ENCODE measurements at places on chromosomes 5 and 9. TPM values are rescaled to one million over a fixed set of nuclear protein-coding genes. Genes with fewer than 3 reads are reported as not detected.

- DNase-seq = no peak
Observed at GRCh38 chr9:123686829-123687192, 243.1 kb downstream of the DENND1A start.

DNA sequence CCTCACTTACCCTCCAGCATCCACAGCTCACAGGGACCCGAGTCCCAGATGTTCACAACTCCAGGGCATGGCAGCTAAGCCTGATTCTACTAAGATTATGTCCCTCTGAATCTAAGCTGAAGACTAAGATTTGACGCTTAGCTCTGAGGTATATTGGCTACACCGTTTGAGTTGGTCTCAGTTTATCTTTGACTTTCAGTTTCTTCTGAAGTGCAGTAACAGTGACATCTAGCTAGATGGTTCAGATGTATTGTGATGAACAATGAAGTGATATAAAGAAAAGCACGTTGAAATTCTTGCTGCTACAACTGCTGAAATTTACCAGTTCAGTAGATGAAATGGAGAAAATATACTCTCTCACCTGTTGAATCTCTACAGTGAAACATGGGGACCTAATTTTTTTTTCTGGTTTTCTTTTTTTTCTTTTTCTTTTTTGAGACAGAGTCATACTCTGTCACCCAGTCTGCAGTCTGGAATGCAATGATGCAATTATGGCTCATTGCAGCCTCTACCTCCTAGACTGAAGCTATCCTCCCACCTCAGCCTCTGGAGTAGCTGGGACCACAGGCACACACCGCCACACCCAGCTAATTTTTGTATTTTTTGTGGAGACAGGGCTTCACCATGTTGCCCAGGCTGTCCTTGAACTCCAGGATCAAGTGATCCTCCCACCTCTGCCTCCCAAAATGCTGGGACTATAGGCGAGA is 15.7 kb downstream of the RFK start:
- no peak for DNase-seq

GRCh38 chr5:170849374-170849773 is 12.4 kb upstream of the RANBP17 start:
- no peak for DNase-seq

DNA sequence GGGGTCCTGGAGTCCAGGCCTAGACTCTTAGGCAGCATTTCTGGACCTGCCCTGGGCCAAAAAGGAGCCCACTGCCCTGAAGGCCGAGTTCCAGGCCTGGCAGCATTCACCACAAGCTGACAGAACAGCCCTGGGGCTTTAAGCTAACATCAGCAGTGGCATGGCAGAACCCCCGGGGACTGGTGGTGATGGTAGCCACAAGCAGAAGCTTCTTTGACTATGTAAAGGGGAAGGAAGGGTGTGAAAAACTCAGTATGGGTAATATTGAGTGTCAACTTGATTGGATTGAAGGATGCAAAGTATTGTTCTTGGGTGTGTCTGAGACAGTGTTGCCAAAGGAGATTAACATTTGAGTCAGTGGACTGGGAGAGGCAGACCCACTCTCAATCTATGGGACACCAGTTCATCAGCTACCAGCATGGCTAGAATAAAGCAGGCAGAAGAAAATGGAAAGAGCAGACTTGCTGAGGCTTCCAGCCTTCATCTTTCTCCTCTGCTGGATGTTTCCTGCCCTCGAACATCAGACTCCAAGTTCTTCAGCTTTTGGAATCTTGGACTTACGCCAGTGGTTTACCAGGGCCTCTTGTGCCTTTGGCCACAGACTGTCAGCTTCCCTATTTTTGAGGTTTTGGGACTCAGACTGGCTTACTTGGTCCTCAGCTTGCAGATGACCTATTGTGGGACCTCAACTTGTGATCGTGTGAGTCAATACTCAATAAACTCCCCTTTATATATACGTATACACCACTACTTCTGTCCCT is 661.0 kb upstream of the C9orf72 start:
- DNase-seq = no peak

GRCh38 chr5:75707911-75708509 is 9.2 kb downstream of the POC5 start:
- DNase-seq = no peak

ACER2 gene
- polyA plus RNA-seq = 25.8 TPM

SEMA4D gene
- 48.0 TPM for polyA plus RNA-seq

POU5F2 gene
- 0.05 TPM for polyA plus RNA-seq

DNA sequence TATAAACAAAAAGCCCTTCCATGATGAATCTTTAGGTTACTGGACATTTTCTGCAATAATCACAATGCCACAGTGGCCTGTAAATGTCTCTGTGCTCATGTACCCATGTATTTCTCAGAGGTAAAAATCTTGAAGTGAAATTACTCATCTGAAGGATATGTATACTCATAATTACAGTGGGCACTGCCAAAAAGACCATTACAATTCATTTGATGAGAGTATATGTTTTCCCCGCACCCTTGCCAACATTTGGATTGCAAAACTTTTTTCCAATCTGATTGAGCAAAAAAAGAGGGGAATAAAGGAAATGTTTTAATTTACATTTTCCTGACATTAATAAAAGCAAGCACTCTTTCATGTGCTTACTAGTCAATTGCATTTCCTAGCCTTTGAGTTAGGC is 110.5 kb downstream of the EPB41L4A start:
- no peak for DNase-seq

DNA sequence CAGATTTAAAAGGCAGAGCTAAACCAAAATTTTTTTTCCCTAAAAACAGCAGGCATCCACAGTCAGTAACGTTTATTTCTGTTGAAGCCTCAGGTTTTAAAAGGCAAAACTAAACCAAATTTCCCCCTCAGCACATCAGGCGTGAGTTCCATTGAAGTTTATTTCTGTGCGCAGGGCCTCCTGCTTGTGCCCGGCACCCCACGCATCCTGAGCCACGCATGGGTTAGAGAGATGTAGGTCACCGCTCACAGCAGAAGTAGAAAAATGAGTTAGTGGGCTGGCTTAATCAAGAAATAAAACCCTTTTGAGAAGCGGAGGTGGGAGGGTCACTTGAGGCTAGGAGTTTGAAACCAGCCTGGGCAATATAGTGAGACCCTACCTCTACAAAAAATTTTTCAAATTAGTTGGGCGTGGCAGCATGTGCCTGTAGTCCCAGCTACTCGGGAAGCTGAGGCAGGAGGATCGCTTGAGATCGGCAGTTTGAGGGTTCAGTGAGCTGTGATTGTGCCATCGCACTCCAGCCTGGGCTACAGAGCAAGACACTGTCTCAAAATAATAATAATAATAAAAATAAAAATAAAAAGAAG is 75.6 kb upstream of the SPIN1 start:
- DNase-seq = no peak

GRXCR2 gene
- not detected for polyA plus RNA-seq

DNA sequence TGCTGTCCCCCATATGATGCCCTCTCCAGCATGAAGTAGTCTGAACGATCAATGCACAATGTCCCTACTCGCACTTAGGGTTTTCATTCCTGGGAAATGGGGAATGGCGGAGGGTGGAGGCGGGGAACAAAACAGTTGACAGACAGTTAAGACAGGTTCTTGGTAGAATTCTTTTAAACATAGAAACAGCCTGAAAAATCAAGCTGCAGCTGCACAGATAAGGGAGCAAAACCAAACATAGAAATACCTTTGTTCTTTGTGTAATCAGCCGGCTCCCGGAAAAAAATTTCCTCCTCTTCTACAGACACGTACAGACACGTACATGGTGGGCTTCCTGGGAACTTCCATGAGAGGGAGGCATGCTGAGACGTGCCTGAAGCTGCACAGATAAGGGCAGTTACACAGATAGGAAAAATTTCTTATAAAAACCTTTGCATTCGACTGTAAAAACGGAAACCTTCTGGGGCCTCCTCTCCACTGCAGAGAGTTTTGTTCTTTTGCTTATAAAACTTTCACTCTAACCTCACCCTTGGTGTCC is 662.4 kb upstream of the PTPRD start:
- no peak for DNase-seq

- no peak for DNase-seq
Observed at GRCh38 chr9:127562841-127563401, 49.2 kb upstream of the STXBP1 start.

DNA sequence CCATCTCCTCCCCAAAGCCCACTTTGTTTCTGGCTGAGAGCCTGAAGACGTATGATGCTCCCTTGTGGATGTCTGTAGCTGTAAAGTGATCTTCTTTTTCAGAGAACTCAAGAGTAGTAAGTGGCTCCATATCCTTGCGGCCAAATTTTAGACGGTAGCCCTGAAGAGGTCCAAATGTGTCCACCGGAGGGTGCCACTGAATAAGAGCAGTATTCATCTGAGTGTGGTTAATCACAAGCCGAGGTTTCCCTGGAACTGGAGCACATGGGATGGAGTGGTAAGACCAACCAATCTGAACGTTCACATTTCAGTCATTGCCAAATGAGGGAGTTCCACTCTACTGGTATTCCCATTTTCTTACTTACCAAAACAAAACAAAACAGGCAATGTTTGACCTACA is 686.5 kb upstream of the DMAC1 start:
- no peak for DNase-seq

DNA sequence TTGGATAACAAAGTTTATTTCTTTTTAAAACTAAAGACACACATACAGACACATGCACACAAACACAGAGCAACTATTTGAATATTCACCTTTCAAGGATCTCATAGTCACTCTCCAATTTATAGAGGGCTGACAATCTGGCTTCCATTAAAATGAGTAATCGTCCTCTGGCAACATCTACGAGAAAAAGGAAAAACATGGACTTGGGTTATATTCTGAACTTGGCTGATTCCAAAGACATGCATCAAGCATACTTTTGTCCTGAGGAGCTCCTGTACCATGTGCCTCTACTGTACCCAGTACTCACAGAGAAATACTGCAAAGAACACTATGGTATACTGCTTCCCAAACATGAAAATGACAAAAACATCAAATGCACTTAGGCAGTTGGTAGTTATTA is 15.4 kb downstream of the IARS1 start:
- DNase-seq = no peak

CCDC152 gene
- 11.7 TPM for polyA plus RNA-seq
